ENCODE measurements at places on chromosomes 4 and X.
A peak's percentile ranks its signal among the peaks of the same experiment; 100 is the strongest.

DNA sequence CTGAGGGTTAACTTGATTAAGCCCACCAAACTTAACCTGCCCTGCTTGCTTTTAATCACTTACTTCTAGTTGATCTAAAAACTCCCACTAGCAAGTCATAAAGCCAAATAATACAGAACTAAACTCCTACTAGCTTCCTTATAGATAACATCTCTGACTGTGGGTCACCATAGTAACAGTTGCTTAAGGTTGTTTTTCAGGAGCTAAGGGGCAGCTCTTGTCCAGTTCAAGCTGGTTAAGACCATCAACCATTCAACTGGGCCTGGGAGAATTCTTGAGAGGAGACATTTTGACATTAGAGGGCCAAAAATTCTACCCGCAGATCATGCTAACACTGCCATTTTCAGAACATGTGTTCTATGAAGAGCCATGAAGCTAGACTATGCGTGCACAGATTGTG is 67.0 kb downstream of the UCHL1 start:
- DNase-seq = peak; percentile 23

DNA sequence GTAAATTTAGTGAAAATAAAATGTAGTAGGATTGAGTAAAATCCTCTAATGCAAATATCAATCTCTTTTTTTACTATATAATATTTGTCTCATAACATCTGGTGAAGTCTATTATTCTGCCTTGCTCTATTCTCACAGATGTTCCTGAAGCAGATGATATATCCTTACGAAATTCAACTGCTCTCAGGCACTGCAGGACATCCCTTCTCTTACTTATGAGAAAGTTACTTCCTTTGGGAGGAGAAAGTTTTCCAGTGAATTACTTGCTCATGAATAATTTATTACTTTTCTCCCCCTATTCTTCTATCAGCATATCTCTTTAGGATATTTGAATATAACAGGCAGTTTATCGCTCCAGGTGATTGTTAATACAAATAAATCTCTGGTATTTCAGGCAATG is 75.6 kb upstream of the AGA start:
- DNase-seq = no peak

GRCh38 chr4:168711197-168712140 is 214.6 kb downstream of the PALLD start:
- no peak for DNase-seq

DNA sequence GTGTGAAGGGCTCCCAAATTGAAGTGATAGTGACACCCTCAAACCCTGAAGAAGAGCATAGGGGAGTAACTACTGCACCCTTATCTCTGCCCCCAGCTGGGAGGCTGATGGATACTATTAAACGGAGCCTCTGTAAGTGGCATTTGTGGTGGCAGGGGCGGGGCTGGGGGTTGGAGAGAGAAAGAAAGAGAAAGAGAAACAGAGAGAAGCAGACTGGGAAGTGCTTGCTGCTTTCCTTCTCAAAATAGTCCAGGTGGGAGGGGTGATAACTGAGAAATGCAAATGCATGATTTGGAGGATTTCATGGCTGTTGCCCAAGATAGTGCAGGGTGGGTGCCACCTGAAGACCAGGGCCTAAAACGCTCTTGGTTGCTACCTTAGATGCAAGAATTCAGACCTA is 253.5 kb upstream of the GATB start:
- DNase-seq = no peak

DNA sequence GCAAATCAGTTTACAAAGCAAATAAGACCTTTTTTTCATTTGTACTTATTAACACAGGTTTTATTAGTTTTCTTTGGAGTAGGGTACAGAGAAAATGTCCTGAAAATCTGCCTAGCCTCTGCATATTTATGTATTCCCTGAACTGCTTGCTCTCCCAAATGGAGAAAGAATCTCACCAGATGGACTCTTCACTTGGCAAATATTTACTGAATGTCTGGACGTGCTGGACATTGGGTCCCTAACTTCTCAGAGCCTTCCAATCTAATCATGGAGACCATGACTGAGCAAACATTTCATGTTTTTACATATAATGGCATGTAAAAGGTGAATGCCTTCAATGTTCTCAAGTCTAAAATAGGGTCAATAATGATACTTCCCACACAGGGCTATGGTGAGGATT is 126.0 kb downstream of the CHRDL1 start:
- DNase-seq = no peak

- no peak for DNase-seq
Measured at GRCh38 chrX:151476604-151477303, 79.7 kb downstream of the VMA21 start.

DNA sequence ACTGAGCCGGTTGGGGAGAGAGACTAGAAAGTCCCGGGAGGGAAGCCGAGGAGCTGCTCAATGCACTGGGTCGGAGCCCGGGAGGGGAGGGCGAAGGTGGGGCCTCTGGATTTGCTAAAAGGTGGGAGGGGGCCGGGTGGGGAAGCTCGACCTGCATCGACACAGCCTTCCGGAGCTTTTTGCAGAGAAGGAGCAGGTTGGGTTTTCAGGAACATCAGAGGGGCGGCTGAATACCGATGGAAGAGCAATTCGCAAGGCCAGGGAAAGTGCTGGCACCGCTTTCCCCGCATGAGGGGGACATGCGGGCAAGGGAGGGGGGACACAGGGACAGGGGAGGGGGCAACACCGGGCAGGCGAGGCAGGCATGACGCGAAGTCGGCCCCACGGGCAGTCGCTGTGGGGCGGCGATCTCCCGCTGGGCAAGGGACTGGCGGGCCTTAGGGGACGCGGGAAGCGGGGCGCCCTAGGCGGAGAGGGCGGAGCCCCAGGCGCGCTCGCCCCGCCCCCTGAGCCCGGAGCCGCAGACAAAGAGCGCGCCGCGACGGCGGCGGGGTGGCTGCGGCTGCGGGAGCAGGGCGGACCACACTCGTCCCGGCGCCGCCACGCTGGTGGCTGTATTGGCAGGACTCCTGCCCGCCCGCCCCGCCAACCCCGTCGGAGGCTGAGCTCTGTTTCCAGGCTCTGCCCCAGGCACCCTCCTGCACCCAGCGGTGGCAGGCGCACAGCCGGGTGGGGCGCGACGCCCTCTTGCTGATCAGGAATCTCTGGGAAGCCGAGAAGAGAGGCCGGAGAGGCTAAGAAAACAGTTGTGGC is 11.6 kb downstream of the PDZD4 start:
- DNase-seq = peak; percentile 72

DNA sequence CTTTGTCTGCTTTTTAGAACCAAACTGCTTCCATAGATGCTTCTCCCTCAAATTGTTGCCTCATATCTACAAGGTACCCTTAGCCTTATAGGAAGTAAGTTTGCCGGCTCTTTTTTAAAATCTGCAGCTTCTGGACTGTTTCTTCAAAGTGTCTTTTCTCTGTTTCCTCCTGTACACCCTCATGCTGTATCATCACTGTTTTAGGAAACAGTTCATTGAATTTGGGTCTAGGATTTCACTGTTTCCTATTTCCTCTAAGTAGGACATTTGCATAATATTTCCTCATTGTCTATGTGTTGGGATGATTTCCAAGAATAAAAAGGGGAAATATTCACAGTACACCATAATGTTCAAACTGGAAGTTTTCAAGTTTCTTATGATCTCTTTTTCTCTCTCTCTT is 43.0 kb downstream of the BANK1 start:
- no peak for DNase-seq

- no peak for DNase-seq
Measured at GRCh38 chr4:4794421-4794820, 65.0 kb upstream of the MSX1 start.

DNA sequence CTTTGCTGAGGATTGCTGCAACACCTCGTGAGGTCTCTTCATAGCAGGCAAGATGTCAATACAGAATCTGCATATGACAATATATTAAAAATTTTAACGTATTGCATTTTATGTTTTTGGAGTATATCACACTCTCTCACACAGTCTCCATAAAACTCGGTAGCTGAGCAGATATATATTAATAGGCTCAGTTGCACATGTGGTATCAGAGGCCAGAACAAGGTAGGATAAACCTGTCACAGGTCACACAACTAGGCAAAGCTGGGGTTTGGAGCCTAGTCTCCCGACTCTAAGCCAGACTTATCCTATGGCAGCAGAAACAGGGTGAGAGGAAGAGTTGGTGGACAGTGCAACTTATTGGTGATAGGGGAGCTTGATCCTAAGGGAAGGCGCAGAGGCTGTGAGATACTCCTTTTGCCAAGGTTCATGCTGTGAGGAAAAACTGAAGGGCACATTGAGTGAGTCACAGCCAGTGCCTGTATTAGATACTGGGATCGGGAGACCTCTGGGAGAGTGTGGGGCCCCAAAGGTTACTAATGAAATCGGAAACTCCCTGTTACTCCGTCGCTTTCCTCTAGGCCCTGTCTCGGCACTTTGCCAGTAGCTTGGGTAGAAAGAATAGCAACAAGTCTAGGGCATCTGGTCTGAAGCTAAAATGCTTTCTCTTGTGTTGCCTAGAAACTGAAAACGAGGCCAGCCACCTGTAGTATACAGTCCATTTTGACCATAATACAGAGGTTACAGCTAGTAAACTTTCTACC is 195.7 kb downstream of the ARHGAP10 start:
- no peak for DNase-seq

DNA sequence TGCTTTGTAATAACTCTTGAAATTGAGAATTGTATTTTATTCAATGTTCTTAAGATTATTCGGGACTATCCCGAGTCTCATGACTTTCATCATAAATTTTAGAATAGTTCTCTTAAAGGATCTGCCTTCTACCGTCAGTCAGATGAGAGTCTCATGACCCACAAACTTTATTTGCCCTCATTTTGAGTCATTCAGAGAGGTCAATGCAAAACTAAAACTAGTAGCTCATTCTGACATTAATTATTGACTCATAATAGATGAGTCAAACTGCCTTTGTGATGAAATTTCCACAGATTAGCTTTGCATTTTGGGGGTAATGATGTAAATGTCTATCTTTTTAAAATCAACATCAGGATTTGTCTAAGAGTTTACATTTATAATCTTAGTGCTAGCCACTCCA is 1527.3 kb downstream of the TECRL start:
- DNase-seq = no peak

DNA sequence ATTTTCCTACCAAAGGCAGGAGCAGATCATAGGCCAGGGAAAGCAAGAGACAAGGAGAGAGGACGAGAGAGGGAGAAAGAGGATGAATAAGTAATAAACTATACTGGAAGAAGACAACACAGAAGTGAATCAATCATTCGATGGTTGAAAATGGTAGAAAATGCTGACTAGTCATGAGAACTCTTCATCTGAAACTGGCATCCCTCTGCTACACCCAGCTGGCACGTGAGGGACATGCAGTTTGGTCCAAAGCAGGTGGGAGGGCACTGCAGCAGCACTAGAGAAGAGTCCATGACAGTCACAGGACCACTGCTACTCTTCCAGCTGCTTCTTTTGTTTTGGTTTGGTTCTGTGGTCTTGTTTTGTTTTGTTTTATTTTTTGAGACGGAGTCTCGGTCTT is 74.1 kb downstream of the AFAP1 start:
- peak; percentile 4 for DNase-seq

- DNase-seq = no peak
Measured at GRCh38 chr4:187606581-187606980, 389.0 kb upstream of the ZFP42 start.

- no peak for DNase-seq
Measured at GRCh38 chrX:138931212-138931611, 219.7 kb upstream of the FGF13 start.

GRCh38 chr4:5824635-5825034 is 68.3 kb downstream of the CRMP1 start:
- no peak for DNase-seq

DNA sequence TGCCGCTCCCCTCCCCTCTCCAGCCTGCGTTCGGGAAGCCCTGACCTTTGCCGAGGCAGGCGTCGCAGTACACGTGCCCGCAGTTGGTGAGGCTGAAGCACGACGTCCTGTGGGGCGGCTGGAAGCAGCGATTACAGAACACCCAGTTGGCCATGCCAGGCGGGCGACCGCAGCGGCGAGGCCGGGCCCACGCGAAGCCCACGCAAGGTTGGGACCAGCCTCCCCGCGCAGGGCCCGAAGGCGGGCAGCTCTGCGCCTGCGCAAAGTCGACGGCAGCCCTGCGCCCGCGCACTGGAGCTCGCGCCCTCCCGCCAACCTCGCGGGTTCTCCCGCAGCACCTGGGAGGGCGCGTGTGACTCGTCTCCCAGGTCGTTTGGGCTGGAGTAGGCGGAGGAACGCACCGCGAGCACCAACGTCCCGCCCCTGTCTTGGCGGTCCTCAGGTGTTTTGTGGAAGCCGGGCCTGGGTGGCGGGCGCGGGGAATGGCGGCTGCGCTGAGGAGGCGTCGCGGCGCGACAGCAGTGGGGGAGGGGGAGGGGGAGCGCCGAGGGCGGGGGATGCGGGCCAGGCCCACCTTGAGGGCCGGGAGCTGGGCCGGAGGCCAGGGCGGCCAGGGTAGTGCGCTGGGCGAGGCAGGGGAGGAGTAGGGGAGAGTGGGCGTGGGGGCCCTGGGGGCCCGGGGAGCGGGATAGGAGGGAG is at the start of gene RNF212:
Gene RNF212, minus strand, starts transcription at position 254 of the 699 bp plus-strand sequence. Its CDS starts 100 bp downstream, at position 154.
- DNase-seq = peak; percentile 51

DNA sequence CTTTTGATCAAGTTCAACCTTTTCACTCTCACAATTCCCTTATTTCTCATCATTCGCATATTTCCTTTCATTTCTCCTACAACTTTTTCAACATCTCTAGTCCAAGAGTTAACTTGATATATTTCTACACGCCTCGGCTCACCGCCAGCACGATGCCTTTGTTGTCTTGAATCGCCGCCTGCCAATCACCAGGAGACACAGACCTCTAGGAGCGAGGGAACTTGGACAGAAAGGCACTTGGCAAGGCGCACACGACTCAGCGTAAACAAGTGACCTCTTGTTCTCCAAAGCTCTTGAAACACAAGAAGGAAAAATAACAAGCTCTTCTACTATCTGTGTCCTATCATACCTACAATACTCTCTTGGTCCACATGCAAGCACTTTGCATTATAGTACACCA is 27.1 kb upstream of the RBMX start:
- peak; percentile 52 for DNase-seq

GRCh38 chr4:38381788-38382187 is 282.2 kb upstream of the KLF3 start:
- no peak for DNase-seq

DNA sequence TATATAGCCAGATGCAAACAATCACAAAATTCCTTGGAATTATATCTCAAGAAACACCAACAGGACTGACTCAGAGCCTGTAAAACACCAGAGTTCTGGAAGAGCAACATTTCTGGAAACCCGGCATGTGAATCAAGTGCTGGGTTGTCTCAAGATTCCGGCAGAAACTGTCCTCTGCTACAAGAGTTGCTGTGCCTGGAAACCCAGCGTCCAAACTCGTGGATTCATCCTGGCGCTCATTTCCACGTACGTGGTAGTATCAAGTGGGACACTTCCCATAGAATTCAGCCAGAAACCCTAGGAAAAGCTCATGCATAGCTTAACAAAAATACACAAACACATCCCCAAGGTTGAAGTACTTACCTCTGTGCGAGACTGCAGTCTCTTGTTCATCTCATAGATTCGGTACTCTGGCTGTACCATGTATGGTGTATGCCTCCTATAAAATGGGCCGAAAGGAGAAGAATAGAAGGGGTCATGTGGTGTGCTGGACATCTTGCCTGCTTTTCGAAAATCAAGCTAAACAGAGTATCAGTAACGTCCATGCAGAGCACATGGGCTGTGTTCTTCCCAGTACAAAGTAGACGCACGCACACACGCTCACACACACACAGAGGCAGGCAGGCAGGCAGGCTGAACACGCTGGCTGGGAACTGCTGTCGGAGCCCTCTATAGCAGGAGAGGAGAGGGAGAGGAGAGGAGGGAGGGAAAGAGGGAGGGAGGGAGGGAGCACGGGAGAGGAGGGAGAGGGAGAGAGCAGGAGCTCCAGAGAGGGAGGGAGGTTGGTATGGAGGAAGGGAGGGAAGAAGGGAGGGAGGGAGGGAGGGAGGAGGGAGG is at the start of gene LDB2:
Gene LDB2, minus strand, starts transcription at position 655 of the 837 bp plus-strand sequence.
- DNase-seq = peak; percentile 95

All from islet precursor cell (in vitro differentiated cells).